ENCODE measurements at places on chromosomes 11 and 22.

DNA sequence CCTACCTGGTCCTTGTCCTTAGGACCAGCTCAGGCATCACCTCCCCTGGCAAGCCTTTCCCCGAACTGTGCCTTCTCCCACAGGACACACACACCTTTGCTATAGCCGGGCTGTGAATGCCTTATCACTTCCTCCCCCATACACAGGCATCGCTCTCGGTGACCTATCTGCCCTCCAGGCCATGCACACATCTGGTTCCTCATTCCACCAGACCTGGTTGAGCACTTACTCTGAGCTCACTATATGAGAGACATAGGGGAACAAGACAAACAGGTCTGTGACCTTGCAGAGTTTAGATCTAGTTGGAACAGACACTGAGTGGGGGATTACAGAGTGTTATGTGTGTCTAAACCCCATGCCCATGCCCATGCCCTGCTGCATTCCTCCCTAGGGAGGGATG is 3.1 kb upstream of the BCR start:
- DNase-seq: no peak

GRCh38 chr11:2258501-2259465 is 11.6 kb downstream of the ASCL2 start:
- DNase-seq: no peak

GRCh38 chr22:31544481-31545480 is 48.4 kb downstream of the SFI1 start:
- DNase-seq: no peak

DNA sequence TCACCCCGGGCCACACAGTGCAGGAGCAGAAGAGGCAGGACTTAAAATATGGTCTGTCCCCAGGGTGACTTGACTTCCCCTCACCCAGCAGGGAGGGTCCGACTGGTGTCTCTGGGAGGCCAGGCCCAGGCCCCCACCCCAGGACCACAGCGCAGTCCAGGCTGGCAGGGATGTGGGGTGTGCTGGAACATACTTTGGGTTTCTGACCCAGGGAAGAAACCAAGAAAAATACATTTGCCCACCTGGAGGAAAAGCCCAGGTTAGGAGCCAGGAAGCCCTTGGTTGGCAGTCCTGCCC is 5.2 kb downstream of the C1QTNF6 start:
- no peak for DNase-seq

GRCh38 chr11:108530426-108530825 is 32.2 kb upstream of the POGLUT3 start:
- DNase-seq: no peak

- DNase-seq: no peak
Observed at GRCh38 chr11:33211580-33211979, 45.6 kb upstream of the HIPK3 start.

DNA sequence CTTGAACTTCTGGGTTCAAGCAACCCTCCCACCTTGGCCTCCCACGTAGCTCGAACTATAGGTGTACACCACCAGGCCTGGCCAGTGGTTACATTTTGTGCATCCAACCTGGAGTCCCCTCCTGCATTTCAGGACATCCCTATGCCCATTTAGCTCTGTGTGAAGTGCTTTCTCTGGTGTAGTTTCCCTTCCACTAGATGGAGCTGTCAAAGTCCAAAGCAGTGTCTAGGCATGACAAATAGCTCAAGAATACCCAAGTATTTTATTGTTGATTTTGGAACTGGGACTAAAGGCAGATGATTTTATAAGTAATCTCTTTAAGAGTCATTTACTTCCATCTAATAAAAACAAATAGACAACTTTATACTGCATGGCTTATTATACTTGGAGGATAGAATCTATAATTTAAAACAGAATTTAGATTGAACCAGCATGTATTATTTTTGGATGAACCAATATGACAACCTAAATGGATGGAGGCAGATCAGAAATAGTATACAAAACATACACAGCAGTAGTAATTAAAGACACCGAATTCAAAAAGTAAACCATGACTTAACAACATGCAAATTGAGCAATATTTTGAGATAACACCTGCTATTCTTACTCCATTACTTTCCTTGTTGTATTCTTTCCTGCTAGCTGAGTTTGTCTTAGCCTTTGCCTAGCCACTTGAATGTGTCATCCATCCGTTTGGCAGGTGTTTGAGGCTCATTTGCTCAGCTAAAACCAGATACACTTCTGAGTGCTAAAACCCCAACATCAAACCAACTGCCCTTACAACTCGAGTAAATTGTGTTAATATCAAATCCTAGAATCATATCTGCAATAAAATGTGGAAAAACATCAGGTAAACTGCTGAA is 37.7 kb downstream of the EIF4ENIF1 start:
- peak; percentile 65 for DNase-seq

GRCh38 chr11:47078751-47079521 is 97.7 kb downstream of the ARFGAP2 start:
- DNase-seq: no peak

DNA sequence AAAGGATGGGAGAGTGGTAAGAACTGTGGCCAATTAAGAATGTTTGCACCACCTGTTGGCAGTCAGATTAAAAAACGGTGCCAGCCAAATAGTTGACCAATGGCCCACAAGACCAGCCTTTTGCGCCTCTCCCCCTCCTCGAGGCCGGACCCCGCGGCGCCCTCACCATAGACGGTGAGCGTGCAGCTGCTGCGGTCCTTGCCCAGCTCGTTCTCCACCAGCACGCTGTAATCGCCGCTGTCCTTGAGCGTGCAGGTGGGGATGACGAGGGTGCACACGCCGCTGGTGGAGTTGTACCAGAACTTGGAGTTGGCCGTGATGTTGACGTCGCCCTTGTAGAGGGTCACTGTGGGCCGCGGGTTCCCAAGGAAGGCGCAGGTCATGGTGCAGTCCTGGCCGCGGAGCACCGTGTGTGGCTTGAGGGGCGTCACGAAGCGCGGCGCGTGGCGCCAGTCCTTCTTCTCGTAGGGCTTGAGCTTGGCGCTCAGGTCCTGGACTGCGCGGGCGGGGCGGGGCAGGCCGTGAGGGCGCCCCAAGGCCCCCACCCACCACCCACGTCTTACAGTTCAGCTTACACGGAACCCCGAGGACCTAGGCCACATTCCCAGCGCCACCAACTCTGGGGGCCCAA is 7.2 kb downstream of the TMEM86A start:
- peak; percentile 27 for DNase-seq

GRCh38 chr11:46601129-46601528 is 7.3 kb upstream of the AMBRA1 start:
- no peak for DNase-seq

- DNase-seq: peak; percentile 76
Observed at GRCh38 chr11:112174789-112175598, at the start of gene BCO2. Gene BCO2 (plus strand): TSS chr11:112175512. CDS start chr11:112175602, 90 bp downstream.
